ENCODE measurements at places on chromosomes 2 and 18. TPM values are rescaled to one million over a fixed set of nuclear protein-coding genes. Genes with fewer than 3 reads are reported as not detected.

- no peak for DNase-seq
- no peak overlapping the region for H3K27ac ChIP-seq
- no peak overlapping the region for H3K4me3 ChIP-seq
- no peaks in the 10 kb centered on the region for H3K4me1 ChIP-seq
- no peaks in the 10 kb centered on the region for H3K27me3 ChIP-seq
Measured at GRCh38 chr2:159855143-159855542, 57.1 kb upstream of the CD302 start.

SIX3 gene
- polyA plus RNA-seq = not detected

DNA sequence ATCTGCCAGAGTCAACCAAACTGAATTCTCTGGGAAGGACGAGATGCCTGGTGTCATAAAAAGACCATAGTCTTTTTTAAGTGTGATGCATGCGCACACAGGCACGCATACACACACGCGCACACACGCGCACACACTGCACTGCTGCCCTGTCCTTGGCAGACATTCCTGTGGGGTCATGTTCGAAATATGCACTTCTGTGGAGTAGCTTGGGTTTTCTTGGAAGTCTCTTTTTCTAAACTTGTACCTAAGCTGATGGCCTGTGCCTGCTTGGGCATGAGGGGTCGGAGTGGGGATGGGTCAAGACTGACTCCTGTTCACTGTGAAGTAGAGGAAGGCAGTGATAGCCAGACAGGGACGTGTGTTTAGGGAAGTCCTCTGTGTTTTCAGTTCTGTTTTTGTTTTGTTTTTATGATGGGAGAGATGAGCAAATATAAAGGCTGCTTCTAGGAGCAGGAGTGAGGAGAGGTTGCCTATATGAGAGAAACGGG, 4.0 kb upstream of the RMC1 start:
- H3K4me3 ChIP-seq = no peak overlapping the region
- peaks cover 3% of the 10 kb centered on the region for H3K4me1 ChIP-seq
- no peaks in the 10 kb centered on the region for H3K27me3 ChIP-seq
- H3K36me3 ChIP-seq = no peaks in the 10 kb centered on the region
- no peak for DNase-seq

CNDP1 gene
- polyA plus RNA-seq = 0.27 TPM

DNA sequence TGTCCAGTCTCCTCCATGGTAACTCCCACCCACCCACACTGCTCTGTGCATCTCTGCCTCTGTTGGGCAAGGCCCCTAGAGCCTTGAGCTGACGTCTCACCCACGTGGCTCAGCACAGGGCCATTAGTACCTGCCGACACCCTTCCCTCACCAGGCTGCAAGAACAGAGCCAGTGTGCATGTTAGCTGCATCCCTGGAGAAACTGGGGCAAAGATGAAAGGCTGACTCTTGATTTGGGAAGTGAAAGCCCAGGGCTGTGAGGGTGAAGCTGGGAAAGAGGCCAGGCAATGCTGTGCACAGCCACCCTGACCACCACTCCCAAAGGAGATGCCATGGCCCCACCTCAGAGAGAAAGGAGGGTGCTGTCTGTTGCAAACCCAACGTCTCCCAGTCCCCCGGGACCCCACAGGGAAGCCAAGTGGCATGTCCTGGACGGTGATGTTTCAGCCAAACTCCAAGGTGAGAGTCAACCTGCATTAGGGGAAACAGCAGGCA, 20.0 kb upstream of the HPCAL1 start:
- peak overlapping the region; percentile 35 for H3K27ac ChIP-seq
- no peaks in the 10 kb centered on the region for H3K27me3 ChIP-seq
- peaks cover 30% of the 10 kb centered on the region for H3K4me1 ChIP-seq
- no peaks in the 10 kb centered on the region for H3K36me3 ChIP-seq
- DNase-seq = no peak
- H3K4me3 ChIP-seq = no peak overlapping the region

DNA sequence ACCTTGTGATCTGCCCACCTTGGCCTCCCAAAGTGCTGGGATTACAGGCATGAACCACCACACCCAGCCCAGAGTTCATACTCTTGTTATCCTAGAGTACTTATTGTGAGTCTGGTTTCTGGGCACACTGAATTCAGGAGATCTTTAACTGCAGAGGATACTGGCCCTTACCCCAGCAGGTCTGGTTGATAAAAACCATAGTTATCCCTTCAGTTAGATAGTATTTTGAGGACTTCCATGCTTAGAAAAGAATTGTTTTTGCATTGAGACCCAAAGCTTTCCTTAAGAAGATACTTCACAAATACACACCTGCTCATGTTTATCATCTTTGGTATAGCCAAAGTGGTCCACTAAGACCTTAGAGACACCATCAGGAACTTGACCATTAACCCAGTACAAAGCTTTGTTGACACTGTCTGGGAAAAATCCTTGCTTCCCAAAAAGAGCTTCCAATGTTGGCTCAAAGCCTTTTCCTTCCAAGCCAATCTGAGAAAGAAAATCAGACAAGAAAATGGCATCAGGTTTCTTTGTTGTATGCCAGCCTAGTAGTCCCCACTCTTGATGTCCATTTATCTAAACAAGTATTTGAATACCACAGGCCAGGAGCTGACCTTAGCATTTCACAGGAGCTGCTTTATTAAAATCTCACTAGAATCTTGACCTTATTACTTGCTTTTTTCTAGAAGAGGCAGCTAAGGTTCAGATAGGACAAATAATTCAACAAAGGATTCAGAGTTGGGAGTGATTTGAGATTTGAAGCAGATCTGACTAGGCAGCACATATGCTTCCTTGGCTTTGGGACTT, 17.2 kb downstream of the APOB start:
- H3K27me3 ChIP-seq = no peaks in the 10 kb centered on the region
- no peak overlapping the region for H3K27ac ChIP-seq
- H3K36me3 ChIP-seq = no peaks in the 10 kb centered on the region
- no peak overlapping the region for H3K4me3 ChIP-seq
- no peak for DNase-seq
- no peaks in the 10 kb centered on the region for H3K4me1 ChIP-seq

NFATC1 gene
- polyA plus RNA-seq = 1.4 TPM

DNA sequence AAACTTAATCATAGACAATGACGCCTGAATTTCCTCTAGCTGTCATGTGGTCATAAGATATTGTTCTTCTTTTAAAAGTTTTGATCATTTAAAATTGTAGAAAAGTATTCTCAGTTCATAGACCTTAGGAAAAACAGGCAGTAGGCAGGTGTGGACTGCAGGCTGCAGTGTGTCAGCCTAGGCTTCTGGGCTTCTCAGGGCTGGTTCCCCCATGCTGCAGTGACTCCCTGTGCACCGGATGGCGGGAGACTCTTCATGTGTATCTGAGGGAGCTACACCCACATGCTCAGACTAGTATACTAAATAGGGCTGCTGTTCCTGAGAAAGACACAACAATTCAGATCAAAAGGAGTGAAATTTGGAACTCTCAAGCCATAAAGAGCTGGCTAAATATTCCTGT, 72.4 kb downstream of the PXDN start:
- H3K4me3 ChIP-seq = no peak overlapping the region
- DNase-seq = no peak
- H3K4me1 ChIP-seq = no peaks in the 10 kb centered on the region
- no peaks in the 10 kb centered on the region for H3K27me3 ChIP-seq

DNA sequence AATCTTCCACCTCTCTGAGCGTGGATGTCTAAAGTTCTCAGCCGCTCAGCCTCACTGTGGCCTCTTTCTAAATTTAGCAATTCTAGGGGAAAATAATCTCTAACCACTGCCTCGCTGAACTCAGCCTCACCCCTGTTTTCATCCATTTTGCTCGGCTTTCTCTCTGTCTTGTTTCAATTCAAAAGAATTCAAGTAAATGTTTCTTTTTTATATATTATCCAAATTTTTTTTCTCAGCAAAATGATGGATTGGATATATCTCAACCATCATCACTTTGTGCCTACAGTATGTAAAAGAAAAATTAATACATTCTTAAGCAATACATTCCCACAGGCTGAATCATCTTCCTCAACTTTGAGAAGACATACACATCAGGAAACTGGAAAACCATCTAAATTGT, 24.0 kb upstream of the GALNT5 start:
- no peak overlapping the region for H3K27ac ChIP-seq
- H3K4me1 ChIP-seq = peaks cover 5% of the 10 kb centered on the region
- no peaks in the 10 kb centered on the region for H3K36me3 ChIP-seq
- no peak overlapping the region for H3K4me3 ChIP-seq

DNA sequence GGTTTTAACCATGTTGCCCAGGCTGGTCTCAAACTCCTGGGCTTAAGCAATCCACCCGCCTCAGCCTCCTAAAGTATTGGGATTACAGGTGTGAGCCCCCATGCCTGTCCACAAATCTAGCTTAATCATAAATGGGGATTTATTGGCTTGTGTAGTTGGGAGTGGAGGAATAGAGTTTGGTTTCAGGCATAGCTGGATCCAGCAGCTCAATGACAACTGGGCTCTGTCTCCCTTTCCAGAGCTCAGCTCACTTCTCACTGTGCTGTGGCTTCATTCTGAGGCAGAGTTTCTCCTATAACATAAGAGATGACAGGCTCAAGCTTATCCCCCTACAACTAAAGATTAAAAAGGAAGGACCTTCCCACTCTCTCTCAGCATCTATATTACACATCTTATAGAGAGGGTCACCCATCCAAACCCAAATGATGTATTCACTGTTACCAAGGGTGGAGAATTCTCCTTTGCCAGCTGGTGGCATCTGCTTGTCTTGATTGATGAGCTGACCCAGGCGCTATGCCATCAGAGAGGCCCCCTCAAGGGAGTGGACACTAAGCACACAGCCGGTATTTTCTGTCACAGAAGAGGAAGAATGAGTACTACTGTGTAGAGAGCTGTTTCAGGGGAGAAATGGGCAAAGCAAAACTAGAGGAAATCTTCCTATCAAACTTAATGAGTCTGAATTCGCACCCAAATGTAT, 280.4 kb downstream of the PTPRM start:
- no peaks in the 10 kb centered on the region for H3K36me3 ChIP-seq
- no peaks in the 10 kb centered on the region for H3K4me1 ChIP-seq
- H3K27me3 ChIP-seq = no peaks in the 10 kb centered on the region
- no peak overlapping the region for H3K27ac ChIP-seq
- DNase-seq = no peak

PLB1 gene
- 4.1 TPM for polyA plus RNA-seq

DNA sequence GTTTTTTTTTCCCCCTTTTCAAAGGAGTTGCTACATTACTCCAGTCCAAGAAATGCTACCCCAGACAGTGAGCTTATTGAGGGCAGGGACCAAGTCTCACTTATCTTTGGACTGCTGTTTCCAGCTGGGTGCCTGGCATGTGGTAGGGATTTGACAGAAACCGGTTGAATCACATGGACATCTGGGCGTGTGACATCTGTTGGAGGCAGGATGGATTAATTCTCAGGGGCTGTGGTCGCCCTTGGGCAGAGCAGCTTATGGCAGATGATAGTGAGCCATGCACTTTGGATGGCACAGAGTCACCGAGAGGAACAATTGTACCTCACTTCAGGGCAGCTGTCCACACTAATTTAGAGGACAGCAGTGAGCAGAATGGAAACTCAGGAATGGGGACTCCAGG, 254.6 kb upstream of the ID2 start:
- no peaks in the 10 kb centered on the region for H3K36me3 ChIP-seq
- H3K27ac ChIP-seq = no peak overlapping the region
- no peak overlapping the region for H3K4me3 ChIP-seq
- no peaks in the 10 kb centered on the region for H3K27me3 ChIP-seq
- DNase-seq = no peak

CDH19 gene
- polyA plus RNA-seq = 4.5 TPM

WDSUB1 gene
- polyA plus RNA-seq = 8.9 TPM

- no peak overlapping the region for H3K27ac ChIP-seq
- H3K4me3 ChIP-seq = no peak overlapping the region
- DNase-seq = no peak
Measured at GRCh38 chr2:150809103-150809502, 321.6 kb upstream of the RND3 start.

DNA sequence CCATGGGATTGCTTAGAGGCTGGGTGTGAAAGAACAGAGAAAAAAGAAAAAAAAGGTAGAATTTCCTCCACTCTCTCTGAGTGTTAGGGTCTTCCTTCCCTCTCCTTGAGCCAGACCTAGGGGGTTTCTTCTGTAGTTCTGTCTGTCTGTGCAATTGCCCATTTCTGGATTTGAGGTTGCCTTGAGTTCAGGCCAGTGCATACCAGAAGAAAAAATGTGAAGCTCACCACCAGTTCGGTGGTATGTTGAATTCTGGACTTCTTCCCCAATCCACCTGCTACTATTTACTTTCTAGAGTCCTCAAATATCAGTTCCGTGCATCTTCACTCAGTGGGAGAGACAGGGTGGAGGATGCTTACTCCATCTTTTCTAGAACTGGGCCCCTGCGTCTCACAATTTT, 15.3 kb upstream of the SELENOI start:
- no peak for DNase-seq
- H3K36me3 ChIP-seq = no peaks in the 10 kb centered on the region
- H3K4me3 ChIP-seq = no peak overlapping the region

GRCh38 chr2:39394516-39394961, 42.5 kb downstream of the MAP4K3 start:
- H3K4me3 ChIP-seq = no peak overlapping the region
- H3K27ac ChIP-seq = no peak overlapping the region
- no peak for DNase-seq
- no peaks in the 10 kb centered on the region for H3K36me3 ChIP-seq

GRCh38 chr2:143730953-143731260, 601.7 kb downstream of the ARHGAP15 start:
- no peaks in the 10 kb centered on the region for H3K36me3 ChIP-seq
- H3K27me3 ChIP-seq = no peaks in the 10 kb centered on the region
- DNase-seq = no peak
- no peak overlapping the region for H3K4me3 ChIP-seq
- no peak overlapping the region for H3K27ac ChIP-seq
- no peaks in the 10 kb centered on the region for H3K4me1 ChIP-seq

C2orf66 gene
- polyA plus RNA-seq = not detected

HMSD gene
- 0.16 TPM for polyA plus RNA-seq

KCNG2 gene
- 0.40 TPM for polyA plus RNA-seq

DNA sequence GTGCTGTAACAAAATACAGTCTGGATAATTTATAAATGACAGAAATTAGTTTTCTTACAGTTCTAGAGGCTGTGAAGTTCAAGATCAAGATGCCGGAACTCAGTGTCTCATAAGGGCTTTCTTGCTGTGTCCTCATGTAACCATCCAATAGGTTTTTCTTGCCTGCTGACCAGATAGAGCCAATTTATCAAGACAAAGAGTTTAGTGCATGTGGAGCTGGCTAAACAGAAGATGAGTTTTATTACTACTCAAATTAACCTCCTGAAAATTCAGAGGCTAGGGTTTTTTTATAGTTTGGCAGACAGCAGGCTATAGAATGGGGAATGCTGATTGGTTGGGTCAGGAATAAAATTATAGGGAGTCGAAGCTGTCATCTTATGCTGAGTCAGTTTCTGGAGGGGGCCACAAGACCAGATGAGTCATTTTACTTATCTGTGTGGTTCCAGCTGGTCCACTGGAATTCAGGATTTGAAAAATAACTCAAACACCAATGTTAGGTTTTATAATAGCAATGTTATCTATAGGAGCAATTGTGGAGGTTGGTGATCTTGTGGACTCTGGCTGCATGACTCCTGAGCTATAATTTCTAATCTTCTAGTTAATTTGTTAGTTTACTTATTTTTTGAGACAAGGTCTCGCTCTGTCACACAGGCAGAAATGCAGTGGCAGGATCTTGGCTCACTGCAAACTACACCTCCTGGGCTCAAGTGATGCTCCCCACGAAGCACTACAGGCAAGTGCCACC, 3.2 kb upstream of the PDK1 start:
- H3K36me3 ChIP-seq = no peaks in the 10 kb centered on the region
- no peak overlapping the region for H3K4me3 ChIP-seq
- no peak for DNase-seq
- H3K27me3 ChIP-seq = no peaks in the 10 kb centered on the region
